Stimulated activated CD8-positive, alpha-beta memory T cell treated with anti-CD3 and anti-CD28 coated beads, Interleukin-4, amount 100 ng/mL, for 4 hours (primary cell): ENCODE measurements at places on chromosomes 12 and 14.

- no peak for DNase-seq
Measured at GRCh38 chr12:90244232-90244631, 535.6 kb upstream of the ATP2B1 start.

GRCh38 chr14:37988472-37988871, 219.2 kb upstream of the SSTR1 start:
- DNase-seq: no peak

GRCh38 chr12:68317047-68317667, 15.0 kb downstream of the MDM1 start:
- DNase-seq: peak; percentile 21

DNA sequence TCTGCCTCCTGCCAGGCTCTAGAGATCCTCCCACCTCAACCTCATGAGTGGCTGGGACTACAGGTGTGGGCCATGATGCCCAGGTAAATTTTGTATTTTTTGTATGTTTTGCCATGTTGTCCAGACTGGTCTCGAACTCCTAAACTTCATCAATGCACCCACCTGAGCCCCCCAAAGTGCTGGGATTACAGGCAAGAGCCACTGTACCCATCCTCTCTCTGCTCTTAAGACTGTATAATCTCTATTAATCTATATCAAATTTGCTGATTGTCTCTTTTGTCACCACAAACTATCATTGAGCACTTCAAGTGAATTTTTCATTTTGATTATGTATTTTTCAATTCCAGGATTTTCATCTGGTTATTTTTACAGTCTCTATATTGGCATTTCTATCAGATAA, 440.3 kb downstream of the NOVA1 start:
- DNase-seq: no peak

DNA sequence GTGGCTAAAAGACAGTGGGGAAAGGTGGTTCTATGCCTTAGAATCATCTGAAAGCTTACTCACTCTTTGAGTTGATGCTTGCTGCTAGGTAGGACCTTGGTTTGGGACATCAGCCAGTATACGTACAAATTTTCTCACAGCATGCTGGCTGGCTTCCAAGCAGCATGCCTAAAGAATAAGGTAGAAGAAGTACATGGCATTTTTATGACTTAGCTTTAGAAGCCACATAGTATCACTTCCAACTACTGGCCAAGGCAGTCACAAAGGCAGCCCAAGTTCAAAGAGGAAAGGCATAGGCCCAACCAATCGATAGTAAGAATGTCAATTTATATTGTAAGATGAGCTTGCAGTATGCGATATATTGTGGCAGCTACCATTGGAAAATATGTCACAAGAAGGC, 284.2 kb upstream of the CAND1 start:
- no peak for DNase-seq

GRCh38 chr12:65756956-65757511, 67.2 kb upstream of the HMGA2 start:
- no peak for DNase-seq

DNA sequence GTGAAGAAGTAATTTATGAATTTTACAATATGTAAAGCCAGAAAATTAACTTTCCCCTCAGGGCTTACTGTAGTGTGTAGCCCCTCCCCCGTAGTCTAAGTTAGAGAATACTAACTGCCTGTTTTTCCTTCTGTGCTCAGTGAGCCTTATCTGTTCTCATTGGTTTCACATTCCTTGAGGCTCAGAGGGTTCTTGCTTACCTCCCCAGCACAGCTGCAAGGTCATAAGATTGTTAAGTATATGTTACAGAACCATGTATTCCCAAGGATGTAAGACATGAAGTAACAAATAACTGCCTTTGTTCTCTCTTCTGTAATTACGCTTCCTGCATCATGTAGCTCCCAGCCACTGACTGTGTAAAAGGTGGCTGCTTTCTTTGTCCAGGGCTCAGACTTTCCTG, 1351.1 kb downstream of the TMEM121 start:
- DNase-seq: no peak

- no peak for DNase-seq
Measured at GRCh38 chr12:103965255-103965589, 450 bp upstream of the TDG start.
